Activated naive CD8-positive, alpha-beta T cell treated with anti-CD3 and anti-CD28 coated beads for 36 hours (primary cell): ENCODE measurements at places on chromosomes 5 and 9.

- DNase-seq: no peak
Measured at GRCh38 chr9:95124582-95125367, 192.7 kb downstream of the FANCC start.

DNA sequence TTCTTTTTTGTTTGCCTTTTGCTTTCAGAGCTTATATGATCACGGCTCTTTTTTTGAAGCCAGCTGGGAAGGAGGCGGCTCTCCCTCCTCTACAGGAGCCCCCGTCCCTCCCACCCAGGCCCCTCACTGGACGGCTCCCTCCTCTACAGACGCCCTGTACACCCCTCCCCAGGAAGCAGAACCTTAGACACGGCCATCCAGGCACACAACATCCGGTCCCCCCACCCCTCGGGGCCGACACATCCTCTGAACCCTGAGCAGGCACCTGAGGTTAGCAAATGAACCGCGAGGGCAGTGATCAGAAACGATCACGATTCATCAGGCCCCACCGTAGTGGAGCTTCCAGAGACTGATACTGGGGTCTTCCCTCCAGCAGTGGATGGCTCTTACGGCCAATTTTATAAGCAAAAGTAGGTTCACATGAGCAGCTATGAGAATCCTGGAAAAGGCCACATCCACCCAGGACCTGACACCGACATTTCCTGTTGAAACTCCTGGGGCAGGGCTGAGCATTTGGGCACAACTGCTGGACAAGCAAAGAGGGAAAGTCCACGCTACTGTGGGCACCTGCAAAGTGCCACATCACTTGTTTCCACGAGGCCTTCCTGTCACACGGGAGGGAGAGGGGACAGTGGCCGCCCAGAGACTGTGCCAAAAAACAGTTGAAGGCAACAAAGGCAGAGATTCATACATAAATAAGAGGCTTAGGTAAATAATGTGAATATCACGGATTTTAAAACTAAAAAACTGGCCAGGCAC lies 78.9 kb downstream of the SEMA4D start:
- DNase-seq: peak; percentile 73

DNA sequence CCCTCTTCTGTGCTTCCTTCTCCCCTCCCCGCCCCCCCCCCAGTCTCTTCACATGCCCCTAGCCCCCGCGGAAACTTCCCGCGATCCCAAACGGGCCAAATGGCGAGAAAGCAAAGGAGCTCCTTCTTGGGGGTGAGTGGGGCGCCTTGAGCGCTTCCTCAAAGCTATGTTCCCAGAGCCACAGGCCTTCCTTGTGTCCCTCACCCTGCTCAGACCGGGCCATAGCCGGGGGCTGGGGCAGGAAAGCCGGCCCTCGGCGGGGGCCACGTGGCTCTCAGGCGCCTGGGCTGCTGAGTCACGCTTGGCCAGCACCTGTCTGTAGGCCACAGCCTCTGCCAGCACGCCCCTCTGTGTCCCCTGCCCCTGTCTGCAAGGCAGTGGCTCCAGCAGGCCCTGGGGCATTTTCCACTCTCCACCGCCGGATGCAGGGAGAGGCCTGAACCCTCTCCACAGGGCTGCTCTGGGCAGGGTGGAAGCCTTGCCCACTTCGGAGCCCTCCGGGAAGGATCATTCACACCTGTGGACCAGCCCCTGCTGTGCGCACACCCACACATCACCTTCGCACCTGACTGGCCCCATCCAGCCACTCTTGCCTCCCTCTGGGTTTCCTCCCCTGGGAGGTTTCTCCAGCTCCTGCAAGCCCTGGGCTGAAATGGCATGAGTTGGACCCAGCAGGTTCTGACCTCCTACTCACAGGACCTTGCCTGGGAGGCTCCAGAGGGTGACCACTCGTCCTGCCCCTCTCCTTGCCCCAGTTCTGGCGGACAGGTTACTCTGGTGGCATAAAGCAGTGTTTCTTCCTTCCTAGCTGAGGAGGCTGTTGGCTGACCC lies 1.2 kb upstream of the SQSTM1 start:
- peak; percentile 66 for DNase-seq

- no peak for DNase-seq
Measured at GRCh38 chr9:113998114-113998513, 80.0 kb downstream of the AMBP start.

- DNase-seq: no peak
Measured at GRCh38 chr9:81162361-81162760, 527.0 kb downstream of the TLE1 start.

DNA sequence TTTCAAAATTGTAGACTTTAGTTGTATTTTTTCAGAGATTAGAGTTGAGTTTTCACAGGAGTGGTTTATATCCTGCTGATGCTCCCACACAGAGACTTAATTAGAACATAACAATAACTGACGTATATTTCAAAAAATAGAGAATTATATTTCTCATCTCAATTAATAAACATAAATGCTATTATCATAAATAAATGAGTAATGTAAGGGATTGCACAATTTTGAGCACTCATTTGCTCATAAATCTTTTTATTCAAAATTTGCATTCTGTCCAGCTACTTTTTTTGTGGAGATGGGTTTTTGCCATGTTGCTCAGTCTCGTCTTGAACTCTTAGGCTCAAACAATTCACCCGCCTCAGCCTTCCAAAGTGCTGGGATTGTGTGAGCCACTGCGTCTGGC lies 515.7 kb upstream of the RORB start:
- DNase-seq: no peak

- no peak for DNase-seq
Measured at GRCh38 chr5:13624283-13625074, 320.0 kb downstream of the DNAH5 start.

DNA sequence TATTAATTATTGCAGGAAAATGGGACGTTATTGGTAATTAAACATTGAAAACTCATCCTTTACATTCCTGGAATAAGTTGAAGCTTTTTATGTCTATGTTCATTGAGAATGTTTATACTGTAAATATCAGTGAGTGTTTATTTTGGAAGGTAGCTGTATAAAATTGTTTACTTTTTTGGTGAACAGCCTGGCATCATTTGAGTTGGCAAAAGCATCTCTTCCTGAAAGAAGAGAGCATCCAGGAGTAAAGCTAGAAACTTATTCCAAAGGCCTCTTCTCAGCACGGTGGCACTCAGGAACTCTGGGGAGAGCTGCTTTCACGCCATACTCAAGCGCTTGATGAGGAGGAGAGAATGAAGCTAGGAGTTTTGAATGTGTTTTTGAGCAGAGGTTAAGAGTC lies 79.9 kb downstream of the GAPVD1 start:
- no peak for DNase-seq

DNA sequence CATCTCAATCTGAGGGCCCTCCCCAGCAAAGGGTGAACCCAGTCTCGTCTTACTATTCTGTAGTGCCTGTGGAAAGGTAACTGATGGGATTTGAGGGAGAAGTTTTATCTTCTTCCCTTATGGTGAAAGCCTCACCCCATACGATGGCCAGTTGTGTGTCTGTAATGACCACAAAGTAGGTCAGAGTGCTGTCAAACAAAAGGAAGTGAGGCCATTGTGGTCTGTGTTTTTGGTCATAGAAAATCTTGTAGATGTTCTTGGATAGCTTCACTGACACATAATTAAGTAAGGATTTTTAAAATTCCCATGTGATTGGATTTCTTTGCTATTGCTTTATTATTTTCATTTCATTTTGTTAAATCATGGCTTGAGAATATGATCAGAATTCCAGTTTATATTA lies 505.1 kb upstream of the KLF4 start:
- DNase-seq: no peak

- no peak for DNase-seq
Measured at GRCh38 chr5:66862020-66862419, 265.8 kb downstream of the MAST4 start.

- no peak for DNase-seq
Measured at GRCh38 chr9:136152543-136152866, 33.8 kb upstream of the TMEM250 start.

GRCh38 chr9:117437283-117437682 lies 22.4 kb upstream of the ASTN2 start:
- DNase-seq: no peak

DNA sequence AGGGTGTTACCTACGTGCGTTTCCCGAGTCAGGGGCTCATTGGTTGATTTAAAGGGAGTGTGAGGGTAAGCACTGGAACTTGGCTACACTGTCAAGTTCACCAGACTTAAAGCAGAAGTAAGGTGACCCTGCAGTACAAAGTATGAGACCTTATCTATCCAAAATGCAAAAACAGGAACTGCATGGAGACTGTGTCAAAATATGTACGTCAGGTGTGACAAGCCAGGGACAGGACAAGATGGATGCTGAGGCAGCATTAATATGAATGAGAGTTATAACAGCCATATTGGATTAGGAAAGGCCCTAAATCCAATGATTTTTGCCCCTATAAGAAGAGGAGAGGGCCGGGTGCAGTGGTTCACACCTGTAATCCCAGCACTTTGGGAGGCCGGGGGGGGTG lies 15.4 kb upstream of the SUSD3 start:
- no peak for DNase-seq

DNA sequence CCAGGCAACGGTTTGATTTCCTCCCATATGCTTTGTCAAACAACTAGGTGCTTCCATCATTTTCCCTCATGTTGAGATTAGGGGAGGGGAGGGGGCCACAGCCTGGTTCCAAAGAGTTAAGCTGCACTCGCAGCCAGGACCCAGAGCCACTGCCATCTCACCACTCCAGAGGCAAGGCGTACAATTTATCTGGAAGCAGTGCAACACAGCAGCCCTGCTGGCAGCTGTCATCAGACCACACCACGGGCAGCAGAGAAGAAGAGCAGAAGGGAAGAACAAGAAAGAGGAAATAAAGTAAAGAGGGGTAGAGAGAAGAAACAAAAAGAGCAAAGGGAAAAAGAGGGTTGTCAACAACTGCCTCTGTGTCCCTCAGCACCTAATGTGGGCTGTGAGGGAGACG lies 38.9 kb downstream of the MED27 start:
- DNase-seq: no peak

- DNase-seq: peak; percentile 8
Measured at GRCh38 chr5:114361724-114362196, at the start of gene KCNN2. Gene KCNN2 (plus strand): TSS chr5:114362070. CDS start chr5:114362140, 70 bp downstream.

- DNase-seq: no peak
Measured at GRCh38 chr5:111685969-111686368, 71.0 kb downstream of the NREP start.

DNA sequence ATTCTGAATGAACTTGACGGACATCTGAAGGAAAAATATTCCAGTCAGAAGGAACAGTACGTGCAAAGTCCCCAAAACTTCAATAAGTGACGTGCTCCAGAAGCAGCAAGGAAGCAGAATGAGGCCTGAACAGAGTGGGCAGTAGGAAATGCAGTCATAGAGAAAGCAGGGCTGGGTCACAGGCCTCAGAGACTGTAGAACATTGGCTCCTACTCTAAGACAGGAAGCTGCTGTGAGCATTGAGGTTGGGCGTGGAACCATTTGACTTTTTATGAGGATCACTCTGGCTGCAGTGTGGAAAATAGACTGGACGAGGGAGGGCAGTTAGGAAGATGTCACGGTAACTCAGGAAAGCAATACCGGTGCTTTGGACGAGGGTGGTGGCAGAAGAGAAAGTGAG lies 64.0 kb downstream of the DOCK8 start:
- DNase-seq: peak; percentile 57

- DNase-seq: no peak
Measured at GRCh38 chr5:56298336-56299090, 65.4 kb upstream of the ANKRD55 start.

- no peak for DNase-seq
Measured at GRCh38 chr5:113336975-113337374, 97.8 kb downstream of the TSSK1B start.

DNA sequence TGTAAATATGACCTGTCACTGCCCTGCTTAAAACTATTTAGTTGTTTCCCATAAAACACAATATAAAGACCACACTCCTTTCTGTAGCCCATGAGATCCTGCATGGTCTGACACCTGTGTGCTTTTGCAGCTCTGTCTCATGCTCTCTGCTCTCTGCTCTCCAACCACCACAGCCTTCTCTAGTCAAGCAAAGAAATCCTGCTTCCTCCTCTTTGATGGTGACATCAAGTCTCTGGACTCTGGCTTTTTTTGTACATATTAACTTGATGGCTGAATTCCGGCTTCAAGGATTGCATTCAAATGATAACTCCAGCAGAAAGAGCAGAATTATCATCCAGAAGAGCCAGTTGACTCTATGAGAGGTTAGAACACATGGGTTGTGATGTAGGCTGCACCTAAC lies 58.2 kb downstream of the CHSY3 start:
- no peak for DNase-seq
